ENCODE measurements at places on chromosomes 7 and 10. TPM values are rescaled to one million over a fixed set of nuclear protein-coding genes. Genes with fewer than 3 reads are reported as not detected.
A peak's percentile ranks its signal among the peaks of the same experiment; 100 is the strongest.

DNA sequence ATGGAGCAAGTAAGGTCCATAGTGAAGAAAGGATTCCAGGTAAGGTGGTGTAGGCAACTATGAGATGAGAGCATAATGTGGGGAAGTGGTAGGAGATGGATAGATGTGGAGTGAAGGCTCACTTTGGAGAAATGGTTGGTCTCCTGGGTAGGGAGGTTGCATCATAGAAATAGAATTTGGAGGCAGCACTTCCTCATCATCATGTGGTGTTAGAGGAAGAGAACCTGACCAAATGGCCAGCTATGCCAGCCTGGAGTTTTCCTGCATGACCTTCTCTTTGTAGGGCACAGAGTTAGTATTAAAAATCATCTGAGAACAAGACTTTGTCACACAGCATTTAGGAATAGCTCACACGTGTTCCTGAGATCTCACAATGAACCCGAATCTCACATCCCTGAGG lies 126.7 kb upstream of the CXCL12 start:
- no peaks in the 10 kb centered on the region for H3K27me3 ChIP-seq
- no peak overlapping the region for H3K27ac ChIP-seq
- H3K4me1 ChIP-seq, result no peaks in the 10 kb centered on the region
- H3K36me3 ChIP-seq, result no peaks in the 10 kb centered on the region

- H3K27me3 ChIP-seq, result no peaks in the 10 kb centered on the region
- H3K27ac ChIP-seq, result peak overlapping the region; percentile 64
- peak overlapping the region; percentile 17 for H3K4me3 ChIP-seq
- no peak for DNase-seq
Observed at GRCh38 chr7:94049615-94050014, 45.5 kb upstream of the BET1 start.

DNA sequence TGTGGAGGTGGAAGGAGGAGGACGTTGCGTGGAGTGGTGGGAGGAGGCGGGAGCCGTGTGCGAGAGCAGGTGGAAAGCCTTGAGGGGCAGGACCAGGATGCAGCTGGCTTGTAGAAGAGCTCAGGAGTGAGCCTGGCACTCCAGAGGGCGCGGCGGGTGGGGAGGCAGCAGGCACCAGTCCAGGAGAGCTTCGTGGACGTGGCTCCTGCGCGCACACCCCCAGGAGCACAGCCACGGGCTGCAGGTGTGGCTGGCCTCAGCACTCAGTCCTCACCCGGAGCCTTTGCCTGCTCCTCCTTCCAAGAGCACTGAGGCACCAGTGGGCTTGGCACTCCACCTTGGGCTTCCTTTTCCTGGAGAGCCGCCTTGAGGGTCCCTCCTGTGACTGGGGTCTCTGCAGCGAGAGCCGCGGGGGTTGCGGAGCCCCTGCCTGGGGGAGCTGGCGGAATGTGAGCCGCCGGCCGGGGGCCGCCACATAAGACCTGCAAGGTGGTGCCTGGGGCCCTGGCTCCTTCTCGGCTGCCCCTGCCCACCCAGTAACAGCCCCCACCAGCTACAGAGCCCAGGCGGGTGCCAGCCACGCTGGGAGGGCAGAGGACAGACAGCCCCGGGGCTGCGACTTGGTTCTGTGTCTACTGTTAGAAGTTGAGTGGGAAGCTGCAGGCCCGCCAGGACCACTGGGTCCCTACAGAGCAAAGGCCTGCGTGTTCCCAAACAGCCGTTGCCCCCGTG lies 11.1 kb downstream of the MAFK start:
- H3K4me1 ChIP-seq, result peaks cover 31% of the 10 kb centered on the region
- no peak for DNase-seq
- H3K27me3 ChIP-seq, result no peaks in the 10 kb centered on the region
- no peak overlapping the region for H3K27ac ChIP-seq
- H3K4me3 ChIP-seq, result no peak overlapping the region

RBM48 gene
- total RNA-seq, result 22.9 TPM
